NCI-H146 (cell line): ENCODE measurements at places on chromosomes 6 and 20.

- peak; percentile 11 for DNase-seq
These were observed 79.0 kb upstream of the SPACA1 start for GRCh38 chr6:87968435-87969278.

GRCh38 chr6:4441981-4442434 lies 306.6 kb upstream of the ECI2 start:
- DNase-seq, result no peak

DNA sequence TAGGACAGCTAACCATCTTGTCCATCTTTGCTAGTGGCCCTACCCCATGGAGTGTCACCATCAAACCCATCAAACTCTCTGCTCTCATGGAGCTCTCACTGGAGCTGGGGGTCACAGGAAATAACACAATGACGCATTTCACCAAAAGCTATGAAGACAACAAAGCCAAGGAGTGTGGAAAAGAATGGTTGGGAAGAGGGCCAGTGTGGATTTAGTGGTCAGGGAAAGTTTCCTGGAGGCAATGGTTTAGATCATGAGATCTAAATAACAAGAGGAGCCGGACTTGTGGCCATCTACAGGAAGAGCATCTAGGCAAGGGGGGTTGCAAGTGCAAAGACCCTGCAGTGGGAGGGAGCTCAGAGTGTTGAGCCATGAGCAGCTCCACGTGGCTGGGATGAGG lies 189.5 kb downstream of the BMP7 start:
- no peak for DNase-seq

DNA sequence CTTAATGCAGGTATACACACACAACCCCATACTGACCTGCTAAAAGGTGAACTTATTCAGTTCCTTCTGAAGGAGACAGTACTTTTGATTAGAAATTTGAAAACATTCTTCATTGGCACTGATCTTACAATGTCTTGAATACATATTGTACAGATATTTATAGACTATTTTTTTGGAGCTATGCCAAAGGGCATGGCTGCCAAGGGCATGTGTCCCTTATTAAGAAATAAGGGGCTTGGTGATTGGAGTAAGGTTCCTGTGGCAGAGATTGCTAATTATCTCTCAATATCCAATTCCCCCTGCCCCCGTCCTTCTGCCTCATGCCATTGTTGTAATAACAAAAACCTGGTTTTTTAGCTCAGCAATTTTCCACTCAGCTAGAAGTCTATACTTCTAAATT lies 355.9 kb downstream of the FARS2 start:
- no peak for DNase-seq

- DNase-seq, result no peak
These were observed 218.3 kb upstream of the DTNBP1 start for GRCh38 chr6:15881150-15881549.

DNA sequence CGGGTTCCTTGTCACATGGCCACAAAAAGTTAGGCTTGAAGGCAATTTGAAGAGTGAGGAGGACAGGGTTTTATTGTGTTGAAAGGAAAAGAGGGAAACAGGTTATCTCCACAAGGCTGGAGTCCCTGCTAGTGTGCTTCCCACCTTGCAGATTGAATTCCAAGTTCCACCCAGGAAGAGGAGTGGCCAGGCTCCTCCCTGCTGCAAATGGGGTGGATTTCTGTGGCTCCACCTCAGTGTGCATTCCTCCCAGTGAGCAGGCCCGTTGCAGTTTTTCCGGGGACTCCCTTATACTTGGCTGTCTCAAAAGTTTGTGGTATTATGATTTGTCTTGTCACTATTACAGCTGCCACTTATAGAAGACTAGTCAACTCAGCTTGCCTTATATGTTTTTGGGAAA lies 281.8 kb upstream of the PLCB4 start:
- peak; percentile 9 for DNase-seq

DNA sequence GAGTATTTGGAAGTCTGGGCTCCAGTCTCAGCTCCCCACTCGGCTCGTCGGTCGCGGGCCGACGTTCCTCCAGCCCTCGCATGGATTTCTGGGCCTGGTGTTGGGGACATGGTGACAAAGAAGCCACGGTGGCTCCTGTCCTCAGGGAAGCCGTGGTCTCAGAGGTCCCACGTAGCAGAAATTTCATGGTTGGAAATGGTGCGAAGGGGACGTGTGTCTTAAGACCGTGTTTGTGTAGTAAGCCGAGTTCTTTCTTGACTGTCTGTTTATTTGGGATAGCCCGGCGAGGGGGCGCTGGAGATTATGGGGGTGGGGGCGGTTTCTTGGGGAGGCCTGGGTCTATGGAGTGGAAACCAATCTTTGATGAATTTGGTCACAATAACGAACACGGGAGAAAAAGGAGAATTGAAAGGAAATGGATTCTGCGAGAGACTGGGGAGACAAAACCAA lies 23.5 kb upstream of the MAP3K7 start:
- no peak for DNase-seq

GRCh38 chr6:45959534-45960145 lies 56.0 kb downstream of the CLIC5 start:
- DNase-seq, result no peak

DNA sequence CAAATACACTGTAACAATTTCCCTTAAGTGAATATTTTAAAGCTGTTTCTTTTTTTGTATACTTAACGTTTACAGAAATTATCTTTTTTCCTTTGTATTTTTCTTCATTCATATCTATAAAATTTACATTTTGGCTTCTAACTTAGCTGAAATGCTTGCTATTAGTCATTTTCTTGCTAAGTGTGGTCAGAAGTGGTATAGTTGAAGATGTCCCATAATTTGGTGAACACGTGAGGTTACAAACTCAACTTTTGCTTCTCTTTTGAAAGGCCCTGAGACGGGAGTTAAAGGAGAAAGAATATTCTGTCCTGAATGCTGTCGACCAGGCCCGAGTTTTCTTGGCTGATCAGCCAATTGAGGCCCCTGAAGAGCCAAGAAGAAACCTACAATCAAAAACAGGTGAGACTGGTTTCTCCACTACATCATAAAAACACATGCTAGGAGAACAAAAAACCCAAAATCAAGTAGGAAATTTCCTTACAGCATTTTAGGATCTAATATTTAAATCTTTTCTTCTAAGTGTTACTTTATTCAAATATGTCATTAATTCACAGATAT lies 445.0 kb downstream of the UTRN start:
- no peak for DNase-seq

- no peak for DNase-seq
These were observed 30.6 kb downstream of the SPINT4 start for GRCh38 chr20:45752746-45753145.

DNA sequence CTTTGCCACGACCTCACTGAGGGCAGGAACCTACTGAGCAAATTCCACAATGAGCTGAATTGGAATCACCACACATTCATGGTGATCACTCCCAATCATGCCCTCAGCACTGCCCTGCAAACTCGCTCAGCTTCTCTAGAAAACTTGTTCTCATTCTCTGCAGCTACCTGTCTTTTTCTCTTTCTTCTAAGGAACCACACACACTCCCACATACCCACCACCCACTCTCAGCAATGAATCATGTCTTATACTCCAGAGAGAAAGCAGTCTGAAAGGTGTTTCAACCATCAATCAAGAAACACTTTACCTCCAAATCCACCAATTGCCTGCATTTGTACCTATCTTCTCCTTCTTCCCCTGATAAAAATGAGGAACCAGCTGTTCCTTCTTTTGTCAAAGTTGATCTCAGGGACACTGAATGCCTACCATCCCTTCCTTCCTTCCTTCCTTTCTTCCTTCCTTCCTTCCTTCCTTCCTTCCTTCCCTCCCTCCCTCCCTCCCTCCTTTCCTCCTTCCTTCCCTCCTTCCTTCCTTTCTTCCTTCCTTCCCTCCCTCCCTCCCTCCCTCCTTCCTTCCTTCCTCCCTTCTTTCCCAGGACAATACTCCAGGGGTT lies 84.6 kb upstream of the SGK1 start:
- DNase-seq, result no peak

DNA sequence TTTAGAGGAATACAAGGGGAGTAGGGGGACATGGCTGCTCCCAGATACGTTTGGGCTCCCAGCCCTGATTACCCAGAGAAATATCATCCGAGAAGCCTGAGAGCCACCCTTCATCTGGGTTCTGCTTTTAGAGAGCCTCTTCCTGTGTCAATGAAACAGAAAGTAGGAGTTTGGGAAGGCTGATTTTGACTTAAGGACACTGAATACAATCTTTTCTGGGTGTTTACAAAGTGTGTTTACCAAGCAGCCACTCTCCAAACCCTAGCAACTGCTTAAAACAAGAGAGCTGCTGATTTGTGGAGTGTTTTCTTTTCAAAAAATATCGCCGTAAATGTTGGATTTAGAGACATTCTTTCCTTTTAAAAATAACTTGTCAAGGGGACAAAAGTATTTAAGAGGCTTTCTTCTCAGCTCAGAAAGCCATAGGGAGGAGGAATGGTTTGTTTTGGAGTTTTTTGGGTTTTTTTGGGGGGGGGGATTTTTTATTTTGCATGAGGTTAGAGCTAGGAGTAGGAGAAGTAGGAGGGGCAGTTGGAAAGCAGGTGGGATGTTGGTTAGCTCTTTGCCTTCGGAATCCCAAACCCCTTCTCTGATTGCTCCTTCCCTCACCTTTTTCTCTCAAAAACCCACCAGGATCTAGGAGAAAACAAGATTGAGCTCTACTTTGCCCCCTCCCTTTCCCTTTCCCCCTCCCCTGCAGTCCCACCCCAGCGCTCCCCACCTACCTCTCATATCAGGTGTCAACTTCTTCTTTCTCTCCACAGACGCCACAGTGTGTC lies 12.4 kb downstream of the MAFB start:
- DNase-seq, result no peak

DNA sequence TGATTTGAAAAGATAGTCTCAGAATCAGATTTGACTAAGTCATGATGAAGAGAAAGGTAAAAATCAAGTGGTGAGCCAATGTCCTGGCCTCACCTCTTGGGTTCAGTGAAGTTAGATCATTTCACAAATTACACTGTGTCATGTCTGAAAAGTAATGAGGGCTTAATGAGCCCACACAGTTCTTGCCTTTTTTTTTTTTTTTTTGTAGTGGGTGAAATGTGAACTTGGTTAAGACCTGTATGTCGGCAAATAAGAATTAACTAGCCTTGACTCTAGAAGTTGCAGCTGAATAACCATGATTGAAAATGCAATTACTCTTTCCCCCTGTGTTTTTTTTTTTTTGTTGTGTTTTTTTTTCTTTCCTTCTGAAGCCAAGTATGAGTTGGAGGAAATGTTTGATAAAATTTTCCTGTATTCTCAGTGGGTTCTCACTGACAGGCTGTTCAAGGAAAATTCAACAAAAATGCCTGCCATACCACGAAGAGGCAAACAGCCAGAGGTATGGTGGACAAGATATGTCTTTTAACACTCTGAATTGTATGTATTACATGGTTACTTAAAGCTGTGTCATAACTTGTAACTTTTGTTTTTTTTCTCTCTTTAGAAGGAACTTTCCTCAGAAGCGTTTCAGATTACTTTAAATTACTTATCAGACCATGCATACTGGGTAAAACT lies 135.2 kb upstream of the MLIP start:
- no peak for DNase-seq

GRCh38 chr6:11908436-11909105 lies 103.5 kb upstream of the HIVEP1 start:
- DNase-seq, result no peak

GRCh38 chr6:116349216-116349615 lies 21.5 kb upstream of the DSE start:
- DNase-seq, result no peak

DNA sequence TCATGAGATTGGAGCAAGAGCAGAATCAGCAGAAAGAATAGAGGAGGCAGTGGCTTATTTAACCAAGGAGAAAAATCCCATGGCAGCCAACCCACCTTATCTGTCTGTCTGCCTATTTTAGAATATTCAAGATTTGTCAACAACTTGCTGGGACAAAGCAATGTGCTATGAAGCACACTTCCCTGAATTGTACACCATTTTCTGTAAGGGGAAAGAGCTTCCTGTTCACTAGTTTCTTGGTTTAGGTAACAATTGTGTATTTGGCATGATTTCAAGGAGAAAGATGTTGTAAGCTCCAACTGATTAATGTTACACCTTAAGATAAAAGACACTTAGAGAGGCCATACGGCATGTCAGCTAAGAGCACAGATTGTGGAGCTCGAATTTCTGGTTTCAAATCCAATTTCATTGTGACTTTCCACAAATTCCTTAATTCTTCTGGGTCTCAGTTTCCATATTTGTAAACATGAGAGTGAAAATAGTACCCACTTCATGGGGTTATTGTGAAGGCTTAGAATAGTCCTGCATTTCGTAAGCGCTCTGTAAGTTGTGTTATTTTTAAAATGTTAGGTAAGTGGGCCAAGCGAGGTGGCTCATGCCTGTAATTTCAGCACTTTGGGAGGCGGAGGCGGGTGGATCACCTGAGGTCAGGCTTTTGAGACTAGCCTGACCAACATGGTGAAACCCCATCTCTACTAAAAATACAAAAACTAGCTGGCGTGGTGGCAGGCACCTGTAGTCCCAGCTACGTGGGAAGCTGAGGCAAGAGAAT lies 4.8 kb upstream of the MUC22 start:
- DNase-seq, result no peak

DNA sequence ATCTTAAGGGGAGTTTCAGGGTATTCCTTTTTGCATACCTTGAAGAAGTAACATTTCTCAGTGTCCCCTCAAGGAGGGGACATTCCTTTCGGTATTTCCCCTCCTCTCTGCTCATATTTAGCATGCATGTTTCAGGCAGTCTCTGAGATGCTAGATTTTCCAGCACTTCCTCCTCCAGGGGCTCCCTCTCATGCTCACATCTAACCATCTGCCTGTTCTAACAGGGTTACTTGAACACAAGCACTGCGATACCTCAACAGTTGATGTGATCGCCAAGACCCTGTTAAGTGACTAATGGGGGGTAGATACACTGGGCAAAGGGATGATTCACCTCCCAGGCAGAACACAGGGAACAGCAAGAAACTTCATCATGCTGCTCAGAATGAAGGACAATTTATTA lies 12.9 kb upstream of the MCM3 start:
- no peak for DNase-seq

- DNase-seq, result no peak
These were observed 37.1 kb downstream of the SLC22A23 start for GRCh38 chr6:3419624-3420272.

GRCh38 chr6:49949062-49949461 lies 14.9 kb downstream of the DEFB114 start:
- no peak for DNase-seq

DNA sequence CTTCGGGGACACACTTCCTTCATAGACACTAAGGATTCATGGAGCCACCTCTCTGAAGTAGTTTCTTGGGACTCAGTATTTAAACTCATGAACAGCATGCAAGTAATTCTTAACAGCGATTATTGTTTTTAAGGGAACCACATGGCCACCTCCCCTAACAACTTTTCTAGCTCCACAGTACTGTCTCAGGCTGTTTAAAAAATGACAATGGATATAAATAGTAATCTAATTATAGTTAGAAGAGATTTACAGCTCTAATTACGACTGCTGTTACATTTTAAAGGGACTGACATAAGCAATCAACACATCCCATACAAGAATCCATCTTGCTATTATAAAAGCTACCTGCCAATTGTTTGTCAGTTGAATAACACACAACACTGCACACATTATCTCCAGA lies 72.1 kb upstream of the HDGFL1 start:
- no peak for DNase-seq

DNA sequence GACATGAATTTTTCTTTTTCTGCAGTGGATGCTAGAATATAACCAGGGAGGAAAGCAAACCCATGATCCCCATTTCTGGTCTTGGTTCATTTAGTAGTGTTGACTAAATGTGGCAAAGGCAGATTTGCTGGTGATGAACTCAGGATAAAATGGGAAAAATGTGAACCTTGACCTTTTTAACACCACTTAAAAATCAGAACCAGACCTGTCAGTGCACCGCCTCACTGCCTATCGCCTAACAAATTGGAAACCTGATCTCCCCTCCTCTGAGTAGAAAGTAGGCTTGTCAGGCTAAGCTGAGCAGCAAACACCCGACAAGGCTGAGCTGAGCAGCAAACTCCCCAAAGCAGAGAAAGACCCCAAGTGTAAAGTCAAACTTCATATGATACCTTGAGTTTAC lies 254.8 kb downstream of the FOXC1 start:
- DNase-seq, result peak; percentile 15
